ENCODE measurements at places on chromosomes 2 and 18. TPM values are rescaled to one million over a fixed set of nuclear protein-coding genes. Genes with fewer than 3 reads are reported as not detected.

Gene LOXHD1
- not detected for polyA plus RNA-seq

- H3K27me3 ChIP-seq, result no peaks in the 10 kb centered on the region
- H3K4me3 ChIP-seq, result no peak overlapping the region
- H3K27ac ChIP-seq, result no peak overlapping the region
- no peaks in the 10 kb centered on the region for H3K36me3 ChIP-seq
- no peak for DNase-seq
- H3K4me1 ChIP-seq, result no peaks in the 10 kb centered on the region
Observed at GRCh38 chr2:192307530-192307929, 112.8 kb upstream of the TMEFF2 start.

DNA sequence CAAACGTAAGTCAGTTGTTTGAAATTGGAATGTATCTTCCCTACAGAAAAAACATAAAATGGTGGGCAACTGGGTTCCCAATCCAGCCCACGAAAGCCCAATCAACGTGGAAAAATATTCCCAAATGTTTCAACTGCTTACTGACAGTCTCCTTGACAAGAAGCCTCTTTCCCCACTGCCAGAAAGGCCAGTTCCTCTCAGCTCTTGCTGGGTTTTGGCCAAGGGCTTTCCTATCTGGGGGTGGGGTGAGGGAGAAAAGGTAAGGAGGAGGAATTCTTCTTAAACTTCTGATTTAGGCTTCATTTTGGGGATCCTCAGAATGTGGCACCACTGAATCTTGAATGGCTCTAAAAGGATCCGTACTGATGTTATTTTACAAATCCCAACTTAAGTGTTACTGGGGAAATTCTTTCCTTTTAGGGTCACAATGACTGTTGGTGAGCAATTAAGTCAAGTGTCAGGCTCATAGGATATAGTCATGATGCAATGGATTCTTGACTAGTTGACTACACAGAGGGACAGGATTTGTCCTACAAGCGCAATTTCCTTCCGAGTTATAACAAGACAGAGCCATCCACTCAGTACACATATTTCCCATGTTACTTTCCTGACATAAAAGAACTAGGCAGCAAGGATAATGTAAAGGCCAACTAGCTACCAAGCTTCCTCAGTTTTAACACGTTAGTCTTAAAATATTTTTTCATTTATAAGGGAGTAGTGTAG lies 73.6 kb downstream of the SPRED2 start:
- H3K4me1 ChIP-seq, result peaks cover 20% of the 10 kb centered on the region
- H3K4me3 ChIP-seq, result no peak overlapping the region
- peak overlapping the region; percentile 89 for H3K27ac ChIP-seq
- DNase-seq, result peak; percentile 69

Gene TUBA3E
- polyA plus RNA-seq, result 0.09 TPM

- peak overlapping the region; percentile 65 for H3K4me3 ChIP-seq
- peak; percentile 35 for DNase-seq
- peaks cover 9% of the 10 kb centered on the region for H3K4me1 ChIP-seq
- H3K27me3 ChIP-seq, result no peaks in the 10 kb centered on the region
- H3K36me3 ChIP-seq, result peaks cover 18% of the 10 kb centered on the region
- H3K27ac ChIP-seq, result peak overlapping the region; percentile 85
Observed at GRCh38 chr2:101698014-101698843, 722 bp downstream of the MAP4K4 start.

GRCh38 chr2:238644095-238645081 lies 203.5 kb upstream of the TWIST2 start:
- peaks cover 17% of the 10 kb centered on the region for H3K27me3 ChIP-seq
- H3K27ac ChIP-seq, result no peak overlapping the region
- no peaks in the 10 kb centered on the region for H3K4me1 ChIP-seq
- no peak overlapping the region for H3K4me3 ChIP-seq

DNA sequence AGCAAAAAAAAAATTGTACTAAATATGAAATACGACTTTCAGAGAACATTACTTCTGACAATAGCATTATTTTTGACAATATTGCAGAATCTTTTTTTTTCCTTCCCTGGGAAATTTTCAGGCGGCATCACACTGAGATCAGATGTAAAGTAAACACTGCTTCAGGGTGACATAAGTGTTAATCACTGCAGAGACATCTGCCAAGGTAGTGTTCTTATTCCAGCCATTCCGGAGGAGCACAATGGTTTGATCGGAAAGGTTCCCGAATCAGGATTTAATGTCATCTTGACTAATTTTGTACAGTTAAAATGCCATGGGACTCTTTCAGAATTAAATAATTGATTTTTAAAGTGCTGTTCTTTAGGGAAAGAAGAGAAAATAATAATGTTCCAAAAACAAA lies 56.7 kb upstream of the ZNF236 start:
- H3K27me3 ChIP-seq, result peaks cover 27% of the 10 kb centered on the region
- H3K36me3 ChIP-seq, result no peaks in the 10 kb centered on the region
- no peak overlapping the region for H3K4me3 ChIP-seq
- DNase-seq, result no peak
- no peaks in the 10 kb centered on the region for H3K4me1 ChIP-seq

GRCh38 chr2:71936076-71937030 lies 211.3 kb downstream of the CYP26B1 start:
- peak; percentile 2 for DNase-seq
- H3K4me3 ChIP-seq, result no peak overlapping the region
- no peaks in the 10 kb centered on the region for H3K4me1 ChIP-seq

- H3K36me3 ChIP-seq, result no peaks in the 10 kb centered on the region
- H3K4me1 ChIP-seq, result peaks cover 33% of the 10 kb centered on the region
- H3K27me3 ChIP-seq, result no peaks in the 10 kb centered on the region
- DNase-seq, result peak; percentile 66
Observed at GRCh38 chr2:202038471-202039277, 5.0 kb downstream of the FZD7 start.

- no peak for DNase-seq
- no peak overlapping the region for H3K27ac ChIP-seq
- no peaks in the 10 kb centered on the region for H3K36me3 ChIP-seq
- no peak overlapping the region for H3K4me3 ChIP-seq
Observed at GRCh38 chr2:17101596-17101995, 416.6 kb downstream of the RAD51AP2 start.

GRCh38 chr2:136628490-136628889 lies 136.9 kb upstream of the THSD7B start:
- no peaks in the 10 kb centered on the region for H3K36me3 ChIP-seq
- DNase-seq, result no peak
- no peak overlapping the region for H3K27ac ChIP-seq
- no peaks in the 10 kb centered on the region for H3K27me3 ChIP-seq
- no peak overlapping the region for H3K4me3 ChIP-seq
- no peaks in the 10 kb centered on the region for H3K4me1 ChIP-seq

Gene MOCOS
- 9.1 TPM for polyA plus RNA-seq

Measured in K562 (cell line).